ENCODE measurements at places on chromosomes 12 and 14.

DNA sequence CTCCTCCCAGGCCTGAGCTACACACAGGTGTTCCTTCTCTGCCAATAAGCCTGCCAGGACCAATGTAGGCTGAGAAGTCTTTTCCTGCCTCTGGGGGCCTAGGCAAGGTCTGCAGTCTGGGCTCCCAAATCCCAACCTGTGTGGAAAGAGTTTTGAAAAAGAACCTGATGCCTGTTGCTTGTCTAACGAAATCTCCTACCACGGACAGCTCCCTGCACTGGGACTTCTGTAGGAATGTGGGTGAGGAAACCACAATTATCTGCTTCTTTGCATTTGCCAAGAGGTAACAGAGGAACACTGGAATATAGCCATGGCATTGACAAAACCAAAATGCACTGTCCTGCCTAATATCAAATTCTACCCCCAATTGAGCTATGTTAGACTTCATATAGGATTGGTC is 877.0 kb upstream of the TMEM132C start:
- DNase-seq = peak; percentile 13

DNA sequence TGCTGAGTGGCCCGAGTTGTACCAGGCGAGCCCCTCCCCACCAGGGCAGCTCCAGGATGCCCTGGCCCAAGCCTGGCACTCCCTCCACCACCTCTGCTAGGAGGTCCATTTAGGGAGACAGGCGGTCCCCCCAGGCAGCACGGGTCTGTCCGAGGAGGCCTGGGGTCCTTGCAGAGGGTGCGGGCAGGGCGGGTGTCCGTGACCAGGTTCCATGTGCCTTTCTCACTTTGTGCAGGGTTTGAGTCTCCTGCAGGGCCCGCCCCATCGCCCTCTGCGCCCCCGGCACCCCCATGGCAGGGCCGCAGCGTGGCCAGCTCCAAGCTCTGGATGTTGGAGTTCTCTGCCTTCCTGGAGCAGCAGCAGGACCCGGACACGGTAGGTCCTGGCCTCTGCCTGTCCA is 56.8 kb upstream of the TSPAN9 start:
- no peak for DNase-seq

DNA sequence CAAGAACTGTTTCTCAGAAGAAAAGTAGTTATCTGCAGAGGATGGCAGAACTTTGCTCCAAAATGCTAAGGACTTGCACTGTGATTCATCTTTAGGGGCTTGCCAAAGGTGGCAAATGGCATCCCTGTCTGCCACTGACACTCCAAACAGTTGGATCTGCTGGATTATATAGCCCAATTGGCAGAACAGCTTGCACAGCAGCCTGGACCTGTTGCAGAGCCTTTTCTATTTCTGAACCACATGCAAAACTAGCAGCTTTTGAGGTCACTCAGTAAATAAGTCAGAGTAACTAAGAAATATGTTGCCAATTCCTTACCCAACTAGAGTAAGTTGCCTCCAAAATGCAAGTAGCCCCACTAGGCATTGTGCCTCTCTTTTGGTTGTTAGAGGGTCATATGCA is 397.5 kb upstream of the NOVA1 start:
- no peak for DNase-seq

- no peak for DNase-seq
Observed at GRCh38 chr14:20048202-20048601, 11.6 kb upstream of the OR4L1 start.

DNA sequence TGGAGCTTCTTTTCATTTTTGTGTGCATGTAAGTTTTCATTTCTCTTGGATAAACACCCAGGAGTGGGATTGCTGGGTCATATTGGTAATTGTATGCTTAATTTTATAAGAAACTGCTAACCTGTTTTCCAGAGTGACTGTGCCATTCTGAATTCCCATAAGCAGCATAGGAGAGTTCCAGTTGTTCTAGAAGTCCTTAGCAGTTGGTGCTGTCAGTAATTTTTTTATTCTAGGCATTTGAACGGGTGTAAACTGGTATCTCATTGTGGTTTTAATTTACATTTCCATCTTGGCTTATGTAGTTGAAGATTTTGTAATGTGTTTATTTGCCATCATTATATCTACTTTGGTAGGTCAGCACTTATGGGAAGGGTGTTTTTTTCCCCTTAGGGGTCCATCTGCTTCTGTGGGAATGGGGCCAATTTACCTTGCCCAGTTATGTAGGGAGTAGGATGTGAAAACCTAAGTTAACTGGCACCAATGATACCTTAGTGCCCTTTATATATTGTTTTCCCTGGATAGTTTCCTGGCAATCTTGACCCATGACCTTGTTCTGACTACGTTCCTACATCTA is 202.9 kb downstream of the AKAP6 start:
- no peak for DNase-seq

Data from DND-41 (cell line).